HL-60 (cell line): ENCODE measurements at places on chromosomes 1 and 21.

DNA sequence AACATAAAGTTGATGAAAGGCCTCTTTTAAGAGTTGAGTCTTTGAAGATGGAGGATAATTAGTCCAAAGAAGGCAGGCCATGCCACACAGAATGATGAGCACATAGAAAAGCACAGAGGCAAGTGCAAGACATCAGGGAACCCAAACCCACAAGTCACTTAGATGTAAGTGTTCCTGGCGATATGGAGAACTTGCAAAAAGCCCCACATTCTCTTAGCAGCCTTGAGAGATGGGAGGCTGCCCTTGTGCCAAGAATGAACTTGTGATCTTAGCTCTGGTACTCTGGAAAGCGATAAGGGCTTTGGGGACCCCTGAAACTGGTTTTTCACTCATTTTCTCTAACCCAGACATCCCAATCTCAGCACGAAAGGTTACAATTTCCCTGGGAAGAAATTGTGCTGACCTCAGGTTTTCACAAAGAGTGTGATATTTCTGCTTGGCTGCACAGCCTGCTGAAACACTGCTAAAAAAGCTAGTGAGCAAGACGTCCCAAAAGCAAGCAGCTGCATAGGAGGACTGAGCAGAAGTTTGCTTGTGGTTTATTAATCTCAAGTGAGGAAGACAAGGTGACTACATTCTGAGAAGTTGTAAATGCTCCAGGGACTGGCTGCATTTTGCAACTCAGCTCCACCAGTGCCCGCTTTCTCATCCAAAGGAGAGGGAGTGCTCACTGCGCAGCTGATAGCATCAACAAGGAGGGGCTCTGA lies 496.9 kb upstream of the CAMK1G start:
- DNase-seq = no peak

DNA sequence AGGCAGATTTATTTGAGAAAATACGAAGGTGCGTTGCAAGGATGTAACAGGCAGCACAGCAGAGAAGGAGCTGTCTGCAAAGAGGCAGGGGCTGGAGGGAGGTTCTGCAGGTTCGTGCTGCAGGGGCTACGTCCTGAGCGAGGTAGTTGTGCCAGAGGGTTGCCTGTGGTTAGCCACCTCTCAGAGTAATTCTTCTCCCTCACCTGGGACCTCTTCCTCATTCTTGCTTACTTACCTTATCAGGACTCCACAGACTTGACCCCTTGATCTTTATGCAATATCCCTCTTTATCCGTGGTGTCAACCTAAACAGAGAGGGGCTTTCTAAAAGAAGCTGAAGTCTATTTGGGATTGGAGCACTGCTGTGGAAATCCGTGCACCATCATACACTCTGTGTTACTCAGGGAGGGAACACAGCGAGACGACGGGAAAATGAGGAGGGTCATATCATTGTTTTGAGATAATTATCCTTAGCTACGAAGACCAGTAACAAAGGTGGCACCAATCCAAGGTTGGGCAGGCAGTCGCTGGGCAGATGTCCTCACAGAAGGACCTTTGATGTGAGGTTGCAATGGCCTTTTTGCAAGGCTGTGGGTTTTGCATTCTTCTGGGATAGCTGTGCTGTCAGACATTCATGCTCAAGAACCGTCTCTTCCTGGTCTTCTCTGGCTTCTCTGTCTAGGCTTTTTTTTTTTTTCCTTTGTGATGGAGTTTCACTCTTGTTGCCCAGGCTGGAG lies 82.8 kb downstream of the WDR4 start:
- no peak for DNase-seq

- no peak for DNase-seq
Observed at GRCh38 chr1:55559161-55559611, 344.0 kb upstream of the USP24 start.

GRCh38 chr1:62810420-62811274 lies 26.7 kb downstream of the ATG4C start:
- no peak for DNase-seq

DNA sequence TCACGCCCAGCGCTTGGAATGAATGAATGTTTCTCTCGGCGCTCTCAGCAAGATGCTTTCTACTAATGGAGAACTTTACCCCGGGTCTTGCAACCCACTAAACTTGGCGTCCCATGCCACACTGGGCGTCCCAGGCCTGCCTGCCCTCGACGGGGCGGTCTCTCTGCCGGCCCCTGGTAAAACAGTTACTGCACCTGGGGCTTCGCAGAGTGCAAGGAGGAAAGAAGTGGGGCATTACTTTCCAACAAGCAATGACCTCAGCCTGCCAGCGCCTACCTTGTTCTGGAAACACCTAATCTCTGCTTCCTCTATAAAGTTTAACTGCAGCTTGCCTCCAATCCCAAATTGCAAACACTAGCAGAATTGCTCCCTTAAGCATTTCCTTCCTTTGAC lies 27.8 kb upstream of the NFIA start:
- DNase-seq = no peak

DNA sequence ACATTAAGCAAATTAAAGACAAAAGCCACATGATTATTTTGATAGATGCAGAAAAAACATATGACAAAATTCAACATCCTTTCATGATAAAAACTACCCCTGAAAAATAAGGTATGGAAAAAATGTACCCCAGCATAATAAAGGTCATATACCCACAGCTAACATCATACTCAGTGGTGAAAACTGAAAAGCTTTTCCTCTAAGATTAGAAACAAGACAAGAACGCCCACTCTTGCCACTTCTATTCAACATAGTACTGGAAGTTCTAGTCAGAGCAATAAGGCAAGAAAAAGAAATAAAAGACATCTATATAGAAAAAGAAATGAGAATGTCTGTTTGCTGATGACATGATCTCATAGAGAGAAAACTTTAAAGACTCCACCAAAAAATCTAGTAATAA lies 20.7 kb downstream of the ERO1B start:
- no peak for DNase-seq
